ENCODE measurements at places on chromosomes 7 and 10. TPM values are rescaled to one million over a fixed set of nuclear protein-coding genes. Genes with fewer than 3 reads are reported as not detected.
A peak's percentile ranks its signal among the peaks of the same experiment; 100 is the strongest.

DNA sequence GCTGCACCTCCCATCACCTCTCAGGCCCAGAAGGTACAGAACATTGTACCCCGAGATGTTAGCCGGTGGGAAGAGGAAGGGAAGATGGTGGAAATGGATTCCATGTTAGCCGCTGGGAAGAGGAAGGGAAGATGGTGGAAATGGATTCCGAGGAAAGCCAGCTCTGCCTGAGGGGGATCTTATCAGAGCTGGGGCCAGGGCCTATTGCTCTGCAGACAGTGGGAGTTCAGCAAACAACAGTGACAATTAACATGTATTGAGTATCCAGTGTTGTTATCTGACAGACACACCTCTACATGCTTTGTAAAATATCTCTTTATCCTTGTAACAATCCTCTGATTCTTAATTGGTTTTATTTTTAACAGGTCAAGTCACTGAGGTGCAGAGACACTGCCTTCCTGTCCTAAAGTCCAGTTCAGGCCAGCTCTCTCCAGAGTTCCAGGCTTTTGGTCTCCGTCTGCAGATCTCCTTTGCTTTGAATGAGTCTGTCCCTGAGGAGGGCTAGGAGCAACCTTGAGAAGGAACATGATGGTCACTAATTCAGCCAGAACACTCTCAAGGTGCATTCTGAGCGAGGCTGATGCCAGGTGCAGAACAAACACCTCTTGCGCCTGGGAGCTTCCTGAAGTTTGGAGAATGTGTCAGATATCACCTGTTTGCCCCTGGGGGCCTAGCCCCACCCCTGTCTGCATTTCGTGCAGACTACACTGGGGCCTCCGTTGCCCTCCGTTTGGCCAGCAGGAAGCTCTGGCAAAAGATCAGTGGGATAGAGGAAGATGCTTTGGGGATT is 82.4 kb upstream of the PODXL start:
- no peak for DNase-seq
- no peaks in the 10 kb centered on the region for H3K27me3 ChIP-seq
- H3K36me3 ChIP-seq, result no peaks in the 10 kb centered on the region
- no peaks in the 10 kb centered on the region for H3K4me1 ChIP-seq
- no peak overlapping the region for H3K4me3 ChIP-seq

- peak overlapping the region; percentile 58 for H3K27ac ChIP-seq
- H3K4me3 ChIP-seq, result no peak overlapping the region
- H3K36me3 ChIP-seq, result no peaks in the 10 kb centered on the region
- peaks cover 23% of the 10 kb centered on the region for H3K4me1 ChIP-seq
- DNase-seq, result peak; percentile 74
- H3K27me3 ChIP-seq, result no peaks in the 10 kb centered on the region
Measured at GRCh38 chr10:94123258-94123995, 129.7 kb downstream of the PLCE1 start.

The SP8 gene
- not detected for total RNA-seq

The ZMIZ2 gene
- 9.1 TPM for total RNA-seq

The PRTFDC1 gene
- total RNA-seq, result 18.5 TPM

Data from fibroblast of lung (primary cell).